ENCODE measurements at places on chromosomes 6 and 20.

- DNase-seq = no peak
Measured at GRCh38 chr6:31799781-31800180, 4.2 kb upstream of the VARS1 start.

- DNase-seq = no peak
Measured at GRCh38 chr6:107272246-107272645, 156.9 kb upstream of the BEND3 start.

GRCh38 chr6:143400258-143401067 is 50.0 kb downstream of the ADAT2 start:
- no peak for DNase-seq

- DNase-seq = peak; percentile 42
Measured at GRCh38 chr20:2872459-2873009, 747 bp upstream of the PTPRA start.

DNA sequence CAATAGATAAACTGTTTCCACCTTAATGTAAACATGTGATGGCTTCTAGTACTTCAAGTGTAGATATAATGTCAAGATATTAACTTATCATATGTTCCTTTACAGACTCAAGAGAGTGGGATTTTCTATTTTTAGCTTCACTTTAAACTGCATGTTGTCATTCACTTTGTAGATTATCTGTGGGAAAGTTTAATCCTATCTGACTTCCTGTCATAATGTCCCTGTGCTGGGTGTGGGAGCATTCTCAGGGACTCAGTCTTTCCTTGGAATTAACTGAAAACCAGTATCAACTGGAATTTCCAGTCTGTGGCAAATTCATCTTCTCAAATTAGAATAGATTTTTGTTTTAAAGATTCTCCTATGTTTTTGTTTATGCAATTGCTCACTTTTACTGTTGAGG is 226.1 kb upstream of the FERMT1 start:
- no peak for DNase-seq

GRCh38 chr20:16462711-16463110 is 110.5 kb downstream of the KIF16B start:
- no peak for DNase-seq

DNA sequence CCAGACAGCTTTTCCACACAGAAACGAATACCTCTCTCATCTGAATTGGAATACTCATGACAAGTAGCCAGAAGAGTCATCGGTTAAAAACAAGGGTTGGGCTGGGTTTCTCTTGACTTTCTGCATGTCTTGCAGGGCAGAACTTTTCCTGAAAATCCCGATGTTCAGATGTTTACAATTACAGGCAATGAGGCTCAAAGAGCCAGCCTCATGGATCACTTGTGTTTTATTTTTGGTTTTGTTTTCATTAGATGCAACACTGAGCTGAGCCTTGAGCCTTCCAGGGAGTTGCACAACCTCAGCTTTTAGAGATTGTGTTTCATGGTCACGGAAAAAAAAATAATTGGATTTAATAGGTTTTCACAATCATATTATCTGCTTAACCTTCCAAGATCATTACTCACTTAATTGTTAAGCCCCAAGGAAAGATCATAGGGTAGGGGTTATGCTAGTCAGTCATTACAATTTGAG is 288.1 kb upstream of the PRDM1 start:
- no peak for DNase-seq

- no peak for DNase-seq
Measured at GRCh38 chr20:22348010-22348409, 236.4 kb downstream of the FOXA2 start.

DNA sequence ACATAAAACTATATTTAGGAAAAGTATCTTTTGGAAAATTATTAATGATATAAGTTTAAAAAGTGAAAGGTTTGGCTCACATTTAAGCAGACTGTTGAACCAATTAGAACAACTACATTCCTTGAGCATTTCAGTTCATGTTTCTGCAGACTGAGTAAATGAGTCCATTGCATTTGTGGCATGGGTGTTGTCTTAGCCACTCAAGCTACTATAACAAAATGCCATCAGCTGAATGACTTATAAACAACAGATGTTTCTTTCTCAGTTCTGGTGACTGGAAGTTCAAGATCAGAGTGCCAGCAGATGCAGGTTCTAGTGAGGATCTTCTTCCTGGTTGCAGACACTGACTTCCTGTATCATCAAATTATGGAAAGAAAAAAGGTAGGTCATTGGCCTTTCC is 67.1 kb upstream of the SLC2A12 start:
- no peak for DNase-seq

GRCh38 chr6:167756597-167756996 is 70.1 kb upstream of the AFDN start:
- no peak for DNase-seq

GRCh38 chr20:17854307-17854903 is 114.2 kb downstream of the SNX5 start:
- DNase-seq = no peak

- no peak for DNase-seq
Measured at GRCh38 chr6:141152951-141153350, 979.8 kb upstream of the GJE1 start.

- no peak for DNase-seq
Measured at GRCh38 chr6:10381133-10381829, 33.6 kb downstream of the TFAP2A start.

- DNase-seq = no peak
Measured at GRCh38 chr6:6699741-6700367, 111.3 kb downstream of the LY86 start.

DNA sequence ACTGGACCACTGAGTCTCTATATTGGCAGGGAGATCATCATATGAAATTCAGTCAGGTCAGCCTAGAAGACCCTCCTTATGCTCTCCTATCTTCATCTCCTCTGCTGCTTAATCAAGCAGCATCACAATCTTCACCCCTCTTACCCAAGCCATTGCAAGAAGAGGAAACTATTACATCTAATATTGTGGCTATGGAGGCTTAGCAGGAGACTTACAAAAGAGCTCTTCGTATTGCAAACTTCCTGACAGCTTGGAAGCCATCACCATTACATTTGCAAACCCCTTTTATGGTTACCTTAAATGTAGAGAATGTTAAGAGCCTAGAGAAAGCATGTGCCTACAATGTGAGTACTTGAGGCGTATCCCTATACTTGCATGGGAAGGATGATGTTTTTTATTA is 87.2 kb upstream of the STXBP5 start:
- no peak for DNase-seq

- no peak for DNase-seq
Measured at GRCh38 chr20:37690626-37691369, 3.0 kb upstream of the CTNNBL1 start.
